ENCODE measurements at places on chromosomes 2 and 18.

DNA sequence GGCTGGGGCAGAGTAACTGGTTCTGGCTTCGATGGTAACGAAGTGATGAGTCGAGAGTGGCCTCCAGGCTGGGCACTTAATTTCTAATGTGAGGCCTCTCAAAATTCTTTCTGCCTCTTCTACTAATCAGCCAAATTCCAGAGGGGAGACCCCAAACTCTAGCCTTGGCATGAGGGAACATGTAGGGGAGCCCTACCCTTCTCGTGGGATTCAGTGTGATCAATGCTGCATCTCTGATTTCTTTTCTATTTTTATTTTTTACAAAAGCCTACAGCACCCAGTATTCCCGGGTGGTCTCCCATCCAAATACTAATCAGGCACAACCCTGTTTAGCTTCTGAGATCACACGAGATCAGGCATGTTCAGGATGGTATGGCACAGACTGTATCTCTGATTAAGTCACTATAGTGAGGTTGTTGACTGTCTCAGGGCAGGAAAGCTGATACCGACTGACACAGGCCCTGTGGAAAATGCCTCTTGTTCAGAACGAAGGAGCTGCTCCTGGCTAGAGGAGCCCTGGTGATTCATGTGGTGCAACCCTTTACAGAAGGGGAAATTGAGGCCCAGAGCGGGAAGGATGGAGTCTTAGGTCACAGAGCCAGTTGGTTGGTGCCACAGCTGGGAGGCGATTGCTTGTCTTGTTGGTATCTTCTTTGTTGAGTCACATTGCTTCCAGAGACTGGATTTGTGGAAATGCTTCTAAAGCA, 126.3 kb upstream of the HS6ST1 start:
- DNase-seq = no peak

GRCh38 chr18:39190508-39190907, 1624.9 kb upstream of the CELF4 start:
- no peak for DNase-seq

DNA sequence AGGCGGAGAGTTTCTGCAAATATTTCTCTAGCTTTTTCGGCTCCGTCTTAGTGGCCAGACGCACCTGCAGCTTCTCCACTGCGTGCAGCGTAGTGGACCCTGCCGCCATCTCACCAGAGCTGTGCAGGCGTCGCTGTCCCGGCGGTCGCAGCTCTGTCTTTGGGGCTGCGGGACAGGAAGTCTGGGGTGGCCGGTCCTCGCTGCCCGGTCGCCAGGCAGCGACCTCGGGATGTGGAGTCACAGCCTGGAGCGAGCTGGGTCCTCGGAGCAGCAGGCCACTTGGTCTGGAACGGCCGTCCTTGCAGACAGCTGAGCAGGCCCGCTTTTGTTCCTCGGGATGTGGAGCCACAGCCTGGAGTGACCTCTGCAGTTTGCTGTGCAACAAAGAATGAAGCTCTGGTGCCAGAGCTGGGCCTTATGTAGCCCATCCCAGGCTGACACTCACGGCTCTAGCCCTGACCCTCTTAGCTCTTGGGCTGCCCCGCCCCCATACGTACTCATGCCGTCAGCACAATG, at the start of gene ELOA2:
Gene ELOA2 (minus strand): TSS at position 466 of the 516 bp plus-strand sequence. CDS start 357 bp downstream, at position 109.
- no peak for DNase-seq

DNA sequence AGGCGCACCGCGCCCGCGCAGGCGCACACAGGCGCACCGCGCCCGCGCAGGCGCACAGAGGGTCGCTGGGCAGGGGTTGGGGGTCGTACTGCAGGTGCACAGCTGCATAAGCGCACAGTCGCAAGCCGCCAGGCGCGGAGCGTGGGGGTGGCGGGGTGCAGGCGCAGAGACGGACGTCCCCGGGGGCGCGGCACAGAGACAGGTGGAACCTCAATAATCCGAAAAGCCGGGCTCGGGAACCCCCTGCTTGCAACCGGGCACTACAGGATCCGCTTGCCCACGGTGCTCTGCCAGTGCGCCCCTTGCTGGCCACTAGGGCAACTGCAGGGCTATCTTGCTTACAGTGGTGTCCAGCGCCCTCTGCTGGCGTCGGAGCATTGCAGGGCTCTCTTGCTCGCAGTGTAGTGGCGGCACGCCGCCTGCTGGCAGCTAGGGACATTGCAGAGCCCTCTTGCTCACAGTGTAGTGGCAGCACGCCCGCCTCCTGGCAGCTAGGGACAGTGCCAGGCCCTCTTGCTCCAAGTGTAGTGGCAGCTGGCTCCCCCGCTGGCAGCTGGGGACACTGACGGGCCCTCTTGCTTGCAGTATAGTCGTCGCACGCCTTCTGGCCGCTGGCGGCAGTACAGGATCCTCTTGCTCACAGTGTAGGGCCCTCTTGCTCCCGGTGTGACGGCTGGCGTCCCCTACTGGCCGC, 34.9 kb downstream of the FAM110C start:
- no peak for DNase-seq

GRCh38 chr2:64629875-64630274, 23.8 kb downstream of the SERTAD2 start:
- no peak for DNase-seq

DNA sequence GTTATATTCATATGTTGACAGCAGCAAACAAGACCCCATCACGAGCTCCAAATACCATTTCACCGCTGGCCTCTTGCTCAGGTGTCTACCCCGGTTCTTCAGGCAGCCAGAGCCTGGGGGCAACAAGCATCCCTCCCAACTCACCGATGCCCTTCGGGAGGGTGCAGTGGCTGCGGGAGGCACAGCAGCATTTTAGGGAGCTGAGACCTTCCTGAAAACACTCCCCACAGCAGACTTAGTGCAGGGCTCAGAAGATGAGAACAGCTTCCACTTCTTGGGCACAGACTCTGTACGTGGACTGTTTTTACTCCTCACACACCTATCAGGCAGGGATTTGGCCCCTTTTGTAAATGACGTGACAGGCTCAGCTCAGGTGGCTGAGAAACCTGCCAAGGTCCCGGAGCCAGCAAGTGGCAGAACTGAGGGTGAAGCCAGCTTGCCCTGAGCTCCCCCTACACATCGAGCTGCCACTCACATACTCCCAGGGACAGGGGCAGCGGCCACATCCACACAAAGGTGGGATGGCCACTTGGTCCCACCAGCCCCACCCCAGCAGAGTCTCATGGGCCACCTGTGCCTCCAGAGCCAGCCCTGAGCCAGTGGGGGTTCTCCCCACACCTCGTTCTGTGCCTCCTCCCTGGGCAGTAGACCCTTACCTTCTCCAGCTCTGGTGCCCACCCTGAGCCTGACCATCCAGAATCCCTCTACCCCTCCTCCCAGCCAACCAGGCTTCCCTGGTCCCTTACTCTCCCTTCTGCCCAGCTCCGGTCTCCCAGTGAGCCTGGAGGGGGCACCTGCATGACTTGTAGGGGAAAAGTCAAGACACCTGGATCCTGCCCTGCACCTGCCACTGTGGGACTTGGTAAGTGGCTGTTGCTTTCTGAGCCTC, 28.5 kb downstream of the CYP27C1 start:
- no peak for DNase-seq

GRCh38 chr2:1755436-1756191, 11.3 kb upstream of the PXDN start:
- DNase-seq = no peak

DNA sequence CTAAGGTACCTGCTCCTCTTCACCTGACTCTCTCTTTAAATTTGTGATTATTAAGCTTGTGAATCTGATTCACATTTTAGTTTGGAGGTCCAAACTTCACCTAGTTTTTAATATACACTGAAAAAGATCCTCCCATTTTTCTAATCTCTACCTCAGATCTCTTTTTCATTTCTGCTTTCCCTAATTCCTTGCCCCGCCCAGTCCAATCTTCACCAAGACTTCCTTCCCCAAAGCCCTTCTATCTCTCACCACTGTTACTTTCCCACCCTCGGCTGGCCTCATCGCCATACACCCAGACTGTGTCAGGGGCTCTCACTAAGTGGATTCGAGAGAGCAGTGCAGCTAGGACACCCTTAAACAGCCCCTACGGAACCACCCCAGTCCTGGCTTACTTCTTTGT, 40.0 kb downstream of the LBH start:
- DNase-seq = no peak

- no peak for DNase-seq
Measured at GRCh38 chr2:222807431-222807830, 53.4 kb upstream of the ACSL3 start.

DNA sequence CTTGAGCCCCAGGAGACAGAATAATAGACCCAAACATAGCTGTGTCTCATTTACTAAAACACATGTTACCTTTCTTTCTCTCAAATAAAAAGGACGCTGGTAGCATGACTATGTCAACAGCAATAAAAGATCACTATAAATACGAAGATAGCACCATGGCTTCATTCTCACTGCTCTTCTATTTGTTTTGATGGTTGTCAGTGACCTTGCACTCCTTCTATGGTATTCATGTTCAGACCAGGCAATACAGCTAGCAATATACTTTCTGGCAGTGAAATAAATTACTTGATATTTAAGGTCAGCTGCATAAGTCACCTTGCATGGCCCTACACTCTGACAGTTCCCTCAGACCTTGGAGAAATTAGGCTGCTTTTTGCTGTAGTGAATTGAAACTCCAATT, 263.2 kb upstream of the CDH7 start:
- DNase-seq = no peak

DNA sequence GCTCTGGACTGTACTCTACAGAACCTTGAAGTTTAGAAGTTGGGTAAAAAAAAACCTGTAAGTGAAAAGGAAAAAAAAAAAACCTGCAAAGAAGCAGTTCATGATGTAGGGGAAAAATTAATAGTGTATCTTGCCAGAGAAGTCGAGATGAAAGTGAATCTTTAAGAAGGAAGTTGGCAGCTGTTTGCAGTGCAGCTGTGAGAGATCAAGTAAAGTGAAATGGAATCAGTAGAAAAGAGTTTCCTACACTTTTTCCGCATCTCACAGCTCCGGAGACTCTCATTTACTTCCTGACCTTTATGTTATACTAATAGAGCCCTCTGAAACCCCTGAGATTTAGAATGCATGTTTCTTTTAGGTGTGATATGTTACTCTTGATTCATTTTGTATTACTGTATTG, 19.2 kb downstream of the RNMT start:
- peak; percentile 10 for DNase-seq

DNA sequence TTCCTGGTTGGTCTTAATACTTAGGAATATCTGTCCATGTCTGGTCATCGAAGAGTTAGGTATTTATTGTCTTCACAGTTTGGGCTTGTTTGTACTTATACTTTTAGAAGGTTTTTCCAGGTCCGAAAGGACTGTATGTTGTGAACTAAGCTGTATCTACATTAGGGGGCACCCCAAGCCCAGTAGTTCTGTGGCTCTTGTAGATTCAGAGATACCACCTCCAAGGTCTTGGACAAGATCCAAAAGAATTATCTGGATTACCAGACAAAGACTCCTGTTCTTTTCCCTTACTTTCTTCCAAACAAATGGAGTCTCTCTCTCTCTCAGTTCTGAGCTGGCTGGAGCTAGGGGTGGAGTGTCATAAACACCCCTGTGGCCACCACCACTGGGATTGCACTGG, 328.7 kb downstream of the ZNF804A start:
- no peak for DNase-seq

GRCh38 chr2:144924827-144925226, 404.9 kb upstream of the ZEB2 start:
- no peak for DNase-seq

- no peak for DNase-seq
Measured at GRCh38 chr2:241011751-241012510, 13.5 kb downstream of the SNED1 start.

DNA sequence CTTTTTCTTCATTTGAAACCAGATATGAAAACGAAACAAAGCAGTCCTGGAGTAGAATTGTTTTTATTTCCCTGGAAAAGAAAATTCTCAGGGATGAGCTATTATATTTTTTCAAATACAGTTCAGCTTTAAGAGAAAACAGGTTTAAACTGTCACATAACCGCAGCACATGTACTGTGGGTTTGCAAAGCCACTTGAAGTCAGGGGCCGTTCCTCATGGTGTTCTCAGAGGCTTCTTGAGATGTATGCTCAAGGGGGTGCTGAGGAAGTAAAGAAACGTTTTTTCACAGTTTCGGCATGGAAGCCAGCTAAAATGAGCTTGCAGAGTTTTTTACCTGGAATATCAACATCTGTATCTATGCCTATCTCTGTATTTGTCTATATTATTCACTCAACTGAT, 225.3 kb downstream of the MC4R start:
- DNase-seq = no peak

- no peak for DNase-seq
Measured at GRCh38 chr2:85684806-85685205, 9.4 kb upstream of the GNLY start.

DNA sequence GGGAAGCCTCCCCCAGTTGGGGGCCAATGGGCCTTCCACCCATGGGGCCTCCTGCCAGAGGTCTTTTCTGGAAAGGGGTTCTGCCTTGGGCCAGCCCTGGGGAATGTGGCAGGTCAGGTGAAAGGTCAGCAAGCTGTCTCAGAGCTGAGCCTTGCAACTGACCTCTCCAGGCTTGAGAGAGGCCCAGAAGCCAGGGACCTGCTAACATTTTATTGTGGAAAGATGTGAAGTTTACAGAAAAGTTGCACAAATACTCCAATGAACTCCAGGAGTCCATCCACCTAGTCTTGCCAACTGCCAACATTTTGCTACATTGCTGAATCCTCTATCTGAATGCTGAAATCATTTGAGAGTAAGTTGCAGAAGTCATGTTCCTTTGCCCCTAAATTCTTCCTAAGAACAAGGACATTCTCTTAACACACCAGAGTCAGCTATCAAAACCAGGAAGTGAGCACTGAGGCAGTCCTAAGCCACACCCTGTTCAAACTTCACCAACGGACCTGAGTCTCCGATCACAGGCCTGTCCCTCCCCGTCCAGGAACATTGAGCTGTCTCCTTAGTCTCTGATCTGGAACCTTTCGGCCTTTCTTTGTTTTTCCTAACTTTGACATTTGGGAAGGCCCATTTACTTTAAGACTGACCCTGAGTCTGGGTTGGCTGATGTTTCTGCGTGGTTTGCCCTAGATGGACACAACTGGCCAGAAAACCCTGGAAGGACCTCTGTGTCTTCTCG, 4.0 kb downstream of the SNORC start:
- no peak for DNase-seq

GRCh38 chr2:101776172-101777043, 78.9 kb downstream of the MAP4K4 start:
- no peak for DNase-seq

DNA sequence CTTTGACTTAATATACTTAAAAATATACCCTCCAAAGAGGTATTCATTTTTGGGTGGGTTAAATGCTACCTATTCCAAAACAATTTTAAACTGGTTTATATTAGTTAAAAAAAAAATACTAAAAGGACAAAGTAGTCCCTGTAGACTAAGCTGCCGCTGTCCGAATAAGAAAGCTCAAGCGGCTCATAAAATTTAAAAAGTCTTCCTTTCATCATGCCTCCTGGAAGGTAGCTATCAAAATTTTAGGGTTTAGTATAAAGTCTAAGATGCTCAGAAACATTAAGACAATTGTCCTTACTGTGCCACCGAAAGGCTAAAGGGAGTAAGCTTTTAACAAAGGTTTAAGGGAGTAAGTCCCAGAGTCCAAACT, 440 bp upstream of the UGGT1 start:
- DNase-seq = no peak

GRCh38 chr2:50098242-50098641, 933.7 kb downstream of the NRXN1 start:
- no peak for DNase-seq
